ENCODE measurements at places on chromosomes 6 and 20. TPM values are rescaled to one million over a fixed set of nuclear protein-coding genes. Genes with fewer than 3 reads are reported as not detected.
A peak's percentile ranks its signal among the peaks of the same experiment; 100 is the strongest.

GRCh38 chr20:4574356-4574690 is 147.4 kb upstream of the PRND start:
- DNase-seq: no peak

Gene DEFB124
- not detected for total RNA-seq

GRCh38 chr6:2215342-2215741 is 30.1 kb downstream of the GMDS start:
- no peak for DNase-seq

Gene PPT2
- 11.9 TPM for total RNA-seq

GRCh38 chr20:24790746-24791283 is 158.3 kb upstream of the CST7 start:
- DNase-seq: no peak

- DNase-seq: no peak
Observed at GRCh38 chr6:80402266-80402665, 295.8 kb downstream of the BCKDHB start.

DNA sequence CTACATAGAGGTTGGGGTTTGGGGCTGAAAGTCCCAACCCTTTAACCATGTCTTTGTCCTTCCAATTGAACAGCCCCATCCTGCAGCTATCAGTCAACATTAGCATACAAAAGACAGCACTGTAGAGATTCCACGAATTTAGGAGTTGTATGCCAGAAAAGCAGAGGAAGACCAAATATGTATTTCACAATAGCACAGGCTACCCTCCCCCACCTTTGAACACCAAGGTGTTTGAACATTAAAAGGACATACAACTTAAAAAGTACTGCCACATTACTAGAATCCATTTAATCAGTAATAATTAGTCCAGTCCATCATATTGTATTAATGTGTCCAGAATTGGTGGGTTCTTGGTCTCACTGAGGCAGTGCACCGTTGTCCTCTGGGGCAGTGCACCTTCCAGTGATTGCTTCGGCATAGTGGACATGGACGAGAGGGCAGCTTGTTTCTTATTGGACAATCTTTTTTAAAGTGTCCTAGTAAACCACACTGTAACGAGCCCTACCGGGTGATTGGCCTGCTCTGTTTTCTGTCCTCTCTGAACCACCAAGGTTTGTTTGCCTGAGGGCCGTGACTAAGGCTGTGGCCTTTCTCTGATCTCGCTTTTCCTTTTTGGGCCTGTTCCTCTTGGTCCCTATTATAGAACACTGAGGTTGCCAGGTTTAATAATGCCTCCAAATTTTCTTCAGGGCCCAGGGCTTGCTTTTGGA is 36.4 kb downstream of the GSTA4 start:
- no peak for DNase-seq

DNA sequence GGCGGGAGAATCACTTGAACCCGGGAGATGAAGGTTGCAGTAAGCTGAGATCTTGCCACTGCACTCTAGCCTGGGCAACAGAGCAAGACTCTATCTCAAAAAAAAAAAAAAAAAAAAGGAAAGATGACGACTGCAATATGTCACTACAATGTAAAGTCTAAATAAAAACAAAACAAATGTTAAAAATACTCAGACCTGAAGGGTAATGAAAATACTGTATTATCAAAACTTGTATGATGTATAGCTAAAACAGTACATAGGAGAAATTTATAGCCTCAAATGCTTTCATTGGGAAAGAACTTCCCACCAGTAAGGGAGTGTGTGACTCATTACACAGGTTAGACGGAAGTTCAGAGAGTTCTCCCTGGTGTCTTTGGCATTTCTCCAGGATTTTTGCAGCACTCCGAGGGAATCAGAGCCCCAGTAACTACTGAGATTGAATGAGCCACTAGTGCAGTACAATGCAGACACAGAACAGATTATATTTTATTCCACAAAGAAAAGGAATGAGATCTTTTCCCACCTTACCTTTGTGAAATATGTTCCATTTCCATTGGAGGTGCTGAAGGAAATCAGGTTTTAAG is 12.5 kb upstream of the RALGAPB start:
- DNase-seq: no peak

DNA sequence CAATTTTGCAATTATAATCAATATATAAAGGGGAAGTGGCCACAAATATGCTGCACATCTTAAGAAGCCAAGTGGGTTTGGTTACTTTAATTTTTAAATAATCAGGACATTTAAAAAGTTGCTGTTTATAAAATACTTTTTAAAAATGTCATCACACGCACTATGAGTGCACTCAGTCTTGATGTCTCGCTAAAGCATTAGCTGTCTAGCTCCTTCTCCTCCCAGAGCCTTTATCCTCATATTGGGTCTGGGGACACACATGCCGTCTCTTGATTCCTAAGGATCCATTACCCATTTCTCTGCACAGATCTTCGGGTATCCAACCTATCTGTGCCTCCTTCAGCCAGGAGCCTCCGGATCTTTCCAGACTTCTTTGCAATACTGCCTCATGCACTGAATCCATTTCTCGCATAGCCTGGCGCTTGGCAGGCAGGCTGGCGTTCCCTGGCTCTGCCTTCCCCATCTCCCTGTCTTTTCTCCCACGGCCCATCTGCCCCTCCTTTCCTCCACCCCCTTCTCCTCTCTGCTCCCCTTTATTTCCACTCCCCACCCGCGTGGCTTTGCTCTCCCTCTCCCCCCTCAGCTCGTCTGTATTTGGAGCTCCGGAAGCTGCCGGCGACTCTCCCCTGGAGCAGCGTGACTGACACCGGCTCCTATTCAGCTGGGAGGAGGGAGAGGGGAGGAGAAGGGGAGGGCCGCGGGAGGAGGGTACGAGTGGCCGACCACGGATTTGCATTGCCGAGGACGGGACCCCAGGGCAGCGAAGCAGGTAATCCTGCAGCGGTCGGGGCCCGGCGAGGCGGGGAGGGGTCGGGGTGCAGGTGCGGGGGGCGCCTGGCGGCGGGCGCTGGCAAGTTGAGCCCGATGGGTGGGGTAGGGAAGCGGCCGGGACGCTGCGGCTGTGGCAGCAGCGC is at the start of gene CAP2:
Gene CAP2, plus strand, starts transcription at position 618 of the 914 bp plus-strand sequence. CDS start 27,961 bp downstream, outside the sequence.
- peak; percentile 60 for DNase-seq

Gene HTR1B
- total RNA-seq: not detected

DNA sequence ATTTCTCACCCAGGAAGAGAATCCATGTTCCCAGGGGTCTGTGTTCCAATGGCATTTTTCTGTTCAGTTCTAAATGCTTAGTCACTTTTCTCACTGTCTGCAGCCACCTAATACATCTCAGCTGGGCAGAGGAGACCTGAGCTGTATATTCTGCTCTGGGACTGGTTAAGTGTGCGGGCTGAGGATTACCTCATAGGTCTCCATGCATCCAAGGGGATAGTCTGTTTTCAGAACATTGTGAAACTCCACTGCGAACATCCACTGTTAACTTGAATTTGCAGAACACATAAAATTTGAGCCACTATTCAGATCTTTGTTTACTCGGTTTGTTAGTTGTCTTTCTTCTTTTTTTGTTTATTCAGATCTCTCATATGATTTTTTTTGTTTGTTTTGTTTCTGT is 947.1 kb downstream of the TFAP2A start:
- no peak for DNase-seq

DNA sequence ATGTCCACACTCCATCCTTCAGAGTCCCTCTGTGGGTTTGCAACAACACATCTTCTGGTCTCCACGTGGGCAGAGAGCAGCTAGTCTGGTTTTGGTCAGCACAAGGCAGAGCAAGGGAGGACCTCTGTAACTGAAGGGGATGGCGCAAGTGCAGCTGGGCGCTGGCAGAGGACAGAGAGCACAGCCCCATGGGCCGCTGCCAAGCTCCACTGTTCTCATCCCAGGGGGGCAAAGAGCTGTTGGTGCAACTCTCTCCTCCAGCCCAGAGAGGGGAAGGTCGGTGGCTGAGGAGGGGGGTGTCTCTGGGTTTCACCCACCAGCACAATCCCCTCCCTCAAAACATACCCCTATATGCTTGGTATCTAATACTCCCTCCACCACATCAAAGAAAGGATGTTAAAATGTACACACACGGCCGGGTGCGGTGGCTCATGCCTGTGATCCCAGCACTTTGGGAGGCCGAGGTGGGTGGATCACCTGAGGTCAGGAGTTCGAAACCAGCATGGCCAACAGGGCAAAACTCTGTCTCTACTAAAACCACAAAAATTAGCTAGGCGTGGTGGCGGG is 9.1 kb downstream of the ATP9A start:
- DNase-seq: no peak

DNA sequence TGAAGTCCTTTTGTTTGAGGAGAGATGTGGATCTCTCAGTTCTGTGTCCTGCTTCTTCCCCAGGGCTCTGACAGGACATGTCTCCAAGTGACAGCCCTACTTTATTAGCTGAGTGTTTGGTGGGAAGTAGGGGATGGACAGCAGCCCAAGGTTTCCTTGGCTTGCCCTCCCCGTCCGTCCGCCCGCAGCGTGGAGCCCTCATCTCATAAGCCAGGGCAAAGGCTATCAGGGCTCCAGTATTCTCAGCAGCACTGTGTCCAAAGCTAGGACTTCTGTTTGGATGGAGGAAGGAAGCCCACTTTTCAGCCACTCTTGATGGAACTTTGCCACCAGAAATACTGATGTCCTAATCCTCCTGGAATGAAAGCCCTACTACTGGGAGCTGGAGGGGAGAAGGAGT is 13.6 kb downstream of the CDC5L start:
- DNase-seq: no peak

DNA sequence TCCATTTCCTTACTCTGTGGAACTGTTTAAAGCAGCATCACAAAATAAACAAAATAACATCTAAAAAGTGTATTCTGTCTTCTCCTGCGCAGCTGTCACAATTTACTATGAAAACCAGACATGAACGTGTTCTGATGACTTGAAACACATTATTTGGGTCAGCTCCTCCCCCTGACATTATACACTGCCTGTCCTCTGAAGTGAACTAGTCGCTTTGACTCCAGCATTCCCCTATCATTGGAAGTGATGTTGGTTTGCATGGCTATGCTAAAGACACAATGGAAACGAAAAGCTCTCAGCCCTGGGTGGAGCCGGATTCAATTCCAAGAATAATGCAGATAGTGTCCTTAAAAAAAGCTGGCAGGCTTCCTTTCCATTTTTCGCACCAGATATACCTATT is 125.9 kb downstream of the FYN start:
- no peak for DNase-seq

DNA sequence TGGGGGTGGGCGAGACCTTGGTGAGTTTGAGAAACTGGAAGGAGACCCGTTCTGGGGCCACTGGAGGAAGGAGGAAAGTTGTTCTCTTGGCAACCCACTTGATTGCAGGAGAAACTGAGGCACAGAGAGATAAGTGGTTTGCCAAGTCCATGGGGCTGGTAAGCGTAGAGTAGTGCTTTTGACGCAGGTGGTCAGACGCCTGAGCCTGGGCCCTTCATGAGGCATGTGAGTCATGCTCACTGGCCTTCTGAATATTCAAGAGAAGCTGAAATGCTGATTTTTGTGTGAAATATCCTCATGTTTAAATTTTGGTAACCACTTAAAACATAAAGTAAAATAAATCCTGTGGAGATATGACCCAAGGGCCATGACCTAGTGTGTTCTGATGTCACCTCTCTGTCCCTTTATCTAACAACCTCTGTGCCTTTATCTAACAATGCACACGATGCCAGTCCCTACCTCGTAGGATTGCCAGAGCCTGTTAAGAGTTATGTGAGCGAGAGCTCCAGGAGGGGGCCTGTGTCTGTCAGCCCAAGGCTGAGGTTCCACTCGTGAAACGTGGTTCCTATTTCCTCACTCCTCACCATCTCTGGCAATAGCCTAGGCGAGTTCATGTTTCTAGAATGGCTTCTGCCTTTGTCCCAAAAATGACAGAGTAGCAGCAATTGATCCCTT is 32.8 kb upstream of the PMEPA1 start:
- no peak for DNase-seq

- DNase-seq: no peak
Observed at GRCh38 chr6:139828751-139829519, 454.5 kb upstream of the CITED2 start.

Gene CRISP3
- not detected for total RNA-seq

Gene ZSCAN23
- total RNA-seq: not detected

Gene CNR1
- total RNA-seq: 33.8 TPM

Gene TNFRSF6B
- total RNA-seq: 2.7 TPM
